NCI-H2107 (cell line): ENCODE measurements at places on chromosomes 3 and 15.

GRCh38 chr3:188792793-188793192 is 379.0 kb upstream of the TPRG1 start:
- no peak for DNase-seq

DNA sequence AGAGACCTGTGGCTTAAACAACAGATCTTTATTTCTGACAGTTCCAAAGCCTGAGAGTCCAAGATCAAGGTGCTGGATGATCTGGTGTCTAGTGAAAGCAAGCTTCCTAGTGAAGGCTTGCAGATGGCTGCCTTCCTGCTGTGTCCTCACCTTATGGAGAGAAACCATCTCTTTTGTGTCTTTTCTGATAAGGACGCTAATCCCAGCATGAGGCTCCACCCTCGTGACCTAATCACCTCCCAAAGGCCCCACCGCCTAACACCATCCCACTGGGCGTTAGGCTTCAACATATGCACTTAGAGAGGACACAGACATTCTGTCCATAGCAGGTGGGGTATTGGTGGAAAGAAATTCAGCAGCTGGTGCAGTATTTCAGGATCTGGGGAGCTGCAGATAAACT is 19.8 kb upstream of the LYSMD4 start:
- DNase-seq: no peak

GRCh38 chr3:123719862-123720453 is 135.1 kb upstream of the HACD2 start:
- no peak for DNase-seq

GRCh38 chr3:138938056-138938876 is 8.7 kb downstream of the FOXL2 start:
- no peak for DNase-seq

- DNase-seq: no peak
Observed at GRCh38 chr3:122299215-122299614, 25.8 kb upstream of the CSTA start.

- DNase-seq: no peak
Observed at GRCh38 chr15:69035918-69036258, 21.4 kb downstream of the NOX5 start.

DNA sequence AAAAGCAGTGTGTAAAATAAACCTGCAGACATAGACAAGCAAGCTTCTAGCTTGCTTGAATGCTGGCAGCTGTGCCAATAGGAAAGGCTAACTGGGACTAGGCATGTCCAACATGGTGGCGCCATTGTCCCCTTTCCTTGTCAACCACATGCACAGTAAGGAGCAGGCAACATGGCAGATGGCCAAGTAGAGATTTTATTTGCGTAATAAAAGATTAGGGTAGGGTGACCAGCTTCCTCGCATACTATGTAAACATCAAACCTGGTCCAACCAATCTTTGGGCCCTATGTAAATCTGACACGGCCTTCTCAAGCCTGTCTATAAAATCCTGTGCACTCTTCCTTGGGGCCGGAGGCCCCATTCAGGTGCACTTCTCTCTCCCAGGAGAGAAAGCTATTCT is 575.4 kb upstream of the GOLIM4 start:
- DNase-seq: no peak

DNA sequence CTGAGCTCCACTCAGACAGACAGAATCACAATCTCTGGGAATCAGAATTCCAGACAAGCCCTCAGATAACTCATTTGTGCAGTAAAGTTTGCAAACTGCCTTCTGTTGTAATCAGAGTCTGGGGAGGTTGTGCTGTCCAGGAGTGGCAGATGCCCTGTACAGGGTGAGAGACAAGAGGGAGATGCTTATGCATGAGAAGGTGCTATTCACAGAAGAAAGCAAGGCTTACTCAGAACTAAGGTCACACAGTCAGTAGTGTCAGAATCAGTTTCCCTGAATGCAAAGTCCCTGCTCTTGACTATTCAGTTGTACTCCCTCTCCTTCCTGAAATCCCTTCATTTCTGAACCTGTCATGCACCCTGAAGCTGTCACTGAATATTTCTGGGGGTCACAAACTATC is 43.7 kb downstream of the SRPRB start:
- no peak for DNase-seq

DNA sequence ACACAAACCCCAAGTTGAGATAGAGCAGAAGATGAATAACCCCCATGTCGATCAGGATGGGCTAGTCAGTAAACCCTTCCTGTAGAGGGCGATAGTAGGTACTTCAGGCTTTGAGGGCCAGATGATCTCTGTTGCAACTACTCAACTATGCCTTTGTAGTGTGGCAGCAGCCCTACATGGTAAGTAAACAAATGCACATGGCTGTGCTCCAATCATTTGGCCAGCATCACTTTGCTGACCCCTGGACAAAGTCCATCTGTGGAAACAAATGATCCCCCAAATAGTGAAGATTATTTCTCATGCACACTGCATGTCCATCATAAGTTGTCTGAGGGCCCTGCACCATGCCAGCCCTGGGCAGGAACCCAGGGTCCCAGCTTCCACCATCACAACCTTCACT is 402.2 kb upstream of the PROK2 start:
- DNase-seq: no peak

- DNase-seq: no peak
Observed at GRCh38 chr3:8743021-8743601, 9.5 kb downstream of the CAV3 start.

DNA sequence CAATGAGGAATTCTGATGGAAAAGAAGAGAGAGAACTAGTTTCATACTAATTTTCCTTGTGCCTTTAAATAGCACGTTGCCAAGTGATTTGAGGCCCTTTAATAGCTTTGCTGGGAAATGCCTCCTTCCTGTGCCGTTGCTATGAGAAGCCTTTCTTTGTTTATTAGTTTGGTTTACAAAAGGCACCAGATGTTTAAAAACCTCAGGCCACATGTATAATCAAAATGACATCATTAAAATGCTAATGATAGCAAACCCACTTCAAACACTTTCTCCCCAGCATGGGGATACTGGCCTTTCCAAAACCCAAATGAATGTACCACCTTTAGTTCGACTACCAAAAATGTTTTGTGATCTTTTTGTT is 50.0 kb upstream of the TBC1D23 start:
- peak; percentile 17 for DNase-seq

- no peak for DNase-seq
Observed at GRCh38 chr3:165195241-165195639, 944 bp downstream of the SLITRK3 start.

DNA sequence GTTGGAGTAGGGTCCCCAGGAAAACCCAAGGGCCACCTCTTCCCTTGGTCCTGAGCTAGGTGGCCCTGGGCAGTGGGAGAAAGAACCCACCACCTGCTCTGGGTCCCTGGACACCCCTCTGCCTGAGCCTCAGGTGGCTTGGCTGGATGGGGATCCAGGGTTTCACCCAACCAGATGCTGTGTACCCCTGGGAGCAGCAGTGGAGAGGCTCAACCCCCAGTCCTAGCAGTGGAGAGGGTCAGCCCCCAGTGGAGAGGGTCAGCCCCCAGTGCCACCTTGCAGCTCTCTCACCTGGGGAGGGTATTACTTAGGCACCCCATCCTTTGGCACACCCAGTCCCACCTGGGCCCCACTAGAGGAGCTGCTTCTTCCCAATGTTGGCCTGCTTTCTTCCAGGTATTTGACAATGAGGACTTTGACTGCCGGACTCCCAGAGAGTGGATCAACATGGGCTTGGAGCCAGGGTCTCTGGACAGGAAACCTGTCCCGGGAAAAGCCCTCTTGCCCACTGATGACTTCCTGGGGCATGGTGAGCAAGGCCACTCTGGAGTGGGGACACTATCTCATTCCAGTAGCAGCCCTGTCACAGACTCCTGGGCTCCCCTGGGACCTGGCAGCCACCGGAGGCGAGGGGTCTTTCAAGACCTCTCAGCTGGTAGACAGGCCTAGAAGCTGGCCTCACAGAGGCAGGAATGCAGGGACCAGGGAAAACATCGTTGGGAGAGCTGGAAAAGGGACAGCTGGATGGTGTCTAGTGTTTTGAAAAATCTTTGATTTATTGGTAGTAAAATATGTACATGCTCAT is 11.6 kb downstream of the DNAH1 start:
- no peak for DNase-seq

GRCh38 chr3:15329046-15330005 is 3.1 kb downstream of the SH3BP5 start:
- no peak for DNase-seq

- no peak for DNase-seq
Observed at GRCh38 chr3:129888771-129889170, 4.7 kb downstream of the TMCC1 start.

GRCh38 chr3:30672959-30673358 is 66.6 kb downstream of the TGFBR2 start:
- no peak for DNase-seq

DNA sequence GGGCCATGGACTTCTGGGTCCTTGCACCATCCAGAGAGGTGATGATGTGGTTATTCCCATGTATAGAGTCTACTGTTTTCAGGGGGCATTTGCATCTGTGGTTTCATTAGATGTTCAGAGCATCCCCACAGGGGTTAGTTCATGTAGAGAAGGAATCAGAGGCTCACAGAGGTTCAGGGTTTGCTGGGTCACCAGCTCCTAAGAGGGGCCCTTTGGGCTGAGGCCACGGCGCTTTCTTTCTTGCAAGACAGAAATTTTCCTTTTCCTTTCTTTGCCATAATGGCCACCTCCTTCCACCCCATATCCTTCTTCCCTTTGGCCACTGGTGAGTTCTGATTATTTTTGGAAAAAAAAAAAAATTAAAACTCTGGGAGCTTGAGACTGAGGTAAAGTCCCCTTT is 62.3 kb downstream of the APBA2 start:
- DNase-seq: no peak

DNA sequence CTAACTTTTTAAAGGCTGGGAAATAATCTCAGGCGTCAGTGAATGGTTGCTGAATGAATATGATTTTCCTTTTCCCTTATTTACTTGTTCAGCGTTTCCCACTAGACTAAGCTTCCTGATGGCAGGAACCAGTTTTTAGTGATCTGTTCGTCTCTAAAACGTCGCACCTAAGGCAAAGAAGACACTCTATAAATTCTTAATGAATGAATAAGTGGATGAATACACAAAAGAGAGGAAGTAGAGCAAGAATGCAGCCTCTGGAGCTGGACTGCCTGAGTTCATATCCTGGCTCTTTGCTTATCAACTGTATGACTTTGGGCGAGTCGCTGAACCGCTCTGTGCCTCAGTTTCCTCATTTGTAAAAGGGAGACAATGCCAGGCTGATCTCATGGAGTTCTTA is 38.7 kb downstream of the WNT7A start:
- DNase-seq: no peak

GRCh38 chr15:76337696-76338485 is 1.3 kb downstream of the ISL2 start:
- no peak for DNase-seq
